ENCODE measurements at places on chromosomes 7 and 10.

DNA sequence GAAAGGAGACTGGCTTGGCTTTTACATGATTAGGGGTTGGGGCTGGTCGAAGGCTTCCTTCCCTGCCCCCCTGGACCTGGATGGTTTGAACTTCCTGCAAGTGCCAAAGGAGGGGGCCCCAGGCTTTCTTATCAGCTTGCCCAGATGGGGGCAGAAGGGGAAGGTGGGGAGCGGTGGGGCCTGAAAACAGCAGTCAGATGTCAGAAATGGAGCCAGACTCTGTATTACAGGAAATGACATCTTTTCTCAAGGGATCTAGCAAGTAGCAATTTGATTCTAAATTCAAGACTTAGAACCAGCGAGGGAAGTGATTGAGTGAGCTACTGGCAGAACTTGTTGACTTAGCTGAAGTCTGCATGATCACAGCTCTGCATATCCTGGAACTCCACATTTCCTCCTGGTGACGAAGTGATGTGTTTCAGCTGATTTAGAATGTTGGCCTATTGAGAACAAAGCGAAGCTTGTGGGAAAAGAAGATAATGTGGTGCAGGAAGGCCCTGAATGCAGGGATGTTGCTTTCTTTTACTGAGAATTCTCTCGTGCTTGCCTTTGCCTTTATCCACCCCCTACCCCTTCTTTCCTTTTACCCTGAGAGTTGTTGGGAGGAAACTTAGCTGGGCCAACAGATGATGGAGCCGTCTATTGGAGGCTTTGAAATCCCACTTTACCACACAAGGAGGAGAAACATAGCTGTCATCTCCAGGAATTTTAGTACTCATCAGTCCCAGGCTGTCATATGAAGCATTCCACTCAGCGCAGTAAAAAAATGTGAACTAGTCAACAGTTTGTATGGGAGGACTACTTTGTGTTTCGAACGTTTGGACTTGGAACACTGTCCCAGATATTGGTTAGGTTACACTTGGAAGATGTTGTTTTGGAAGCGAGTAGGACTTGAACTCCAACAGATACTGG lies 43.2 kb downstream of the CCNY start:
- peak; percentile 59 for DNase-seq

DNA sequence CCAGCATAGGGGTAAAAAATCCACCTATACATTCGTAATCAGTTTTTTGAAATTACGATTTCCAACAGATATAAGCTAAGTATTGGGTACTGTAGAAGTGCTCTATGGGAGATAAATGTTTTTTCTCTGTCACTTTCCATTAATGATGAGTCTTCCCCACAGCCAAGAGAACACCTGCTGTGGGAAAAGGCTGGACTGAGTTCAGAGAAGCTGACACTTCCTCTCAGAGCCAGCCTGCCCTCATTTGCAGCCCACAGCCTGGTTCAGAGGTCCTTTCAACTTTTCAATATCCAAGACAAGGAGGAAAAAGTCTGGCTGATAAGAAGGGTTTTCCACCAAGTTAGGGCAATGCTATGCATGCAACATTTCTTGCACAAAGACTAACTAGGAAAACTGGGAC lies 64.5 kb upstream of the DNAJB12 start:
- DNase-seq: no peak

- DNase-seq: peak; percentile 79
These were observed 22.4 kb downstream of the MTURN start for GRCh38 chr7:30157204-30157603.

DNA sequence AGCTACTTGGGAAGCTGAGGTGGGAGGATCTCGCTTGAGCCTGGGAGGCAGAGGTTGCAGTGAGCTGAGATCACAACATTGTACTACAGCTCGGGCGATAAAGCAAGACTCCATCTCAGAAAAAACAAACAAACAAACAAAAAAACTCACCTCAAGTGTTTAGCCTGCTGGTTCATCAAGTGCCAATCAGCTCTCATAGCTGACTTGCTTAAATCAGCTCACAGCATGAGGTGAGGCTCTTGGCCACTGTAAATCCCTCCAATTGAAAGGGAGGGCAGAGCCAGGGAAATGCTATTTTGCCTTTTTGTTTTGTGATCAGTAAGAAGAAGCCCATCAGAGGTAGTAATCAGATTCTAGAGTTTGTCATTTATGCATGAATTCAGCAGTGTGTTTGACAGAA lies 112.3 kb downstream of the RAB11FIP2 start:
- no peak for DNase-seq

GRCh38 chr7:25820432-25821040 lies 331.5 kb upstream of the NFE2L3 start:
- no peak for DNase-seq

DNA sequence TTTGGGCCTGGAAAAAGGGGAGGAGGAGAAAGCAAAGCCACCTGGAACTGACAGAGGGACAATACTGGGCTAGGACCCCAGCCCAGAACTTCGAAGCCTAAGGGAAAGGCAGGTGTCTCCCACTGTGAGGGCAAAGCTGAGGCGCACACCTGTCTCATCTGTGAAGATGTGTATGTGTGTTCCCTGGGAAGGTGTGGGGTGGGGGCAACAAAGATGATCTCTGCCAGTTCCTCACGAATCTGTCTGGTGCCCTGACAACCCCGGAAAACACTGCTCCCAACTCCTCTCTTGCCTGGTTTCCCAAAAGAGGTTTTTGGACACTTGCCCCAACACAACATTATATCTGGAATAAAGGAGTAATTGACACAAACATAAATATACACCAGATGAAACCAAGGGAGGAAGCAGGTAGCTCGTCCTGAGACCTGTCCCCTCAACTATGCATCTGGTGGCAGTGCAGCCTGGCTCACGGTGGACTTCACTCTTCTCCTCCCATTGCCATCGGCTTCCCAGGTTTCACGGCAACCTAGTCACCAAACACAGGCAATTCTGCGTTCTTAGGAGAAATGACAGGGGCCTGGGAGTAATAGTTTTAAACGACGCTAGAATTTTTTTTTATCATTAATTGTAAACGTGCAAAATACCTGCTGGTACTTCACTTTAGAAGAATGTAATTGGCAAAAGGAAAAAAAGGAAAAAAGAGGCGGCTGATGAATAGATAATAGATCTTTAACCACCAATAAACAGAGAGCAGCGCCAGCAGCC lies 1.7 kb upstream of the EMX2 start:
- no peak for DNase-seq
